ENCODE measurements at places on chromosomes 1 and 21. TPM values are rescaled to one million over a fixed set of nuclear protein-coding genes. Genes with fewer than 3 reads are reported as not detected.

DNA sequence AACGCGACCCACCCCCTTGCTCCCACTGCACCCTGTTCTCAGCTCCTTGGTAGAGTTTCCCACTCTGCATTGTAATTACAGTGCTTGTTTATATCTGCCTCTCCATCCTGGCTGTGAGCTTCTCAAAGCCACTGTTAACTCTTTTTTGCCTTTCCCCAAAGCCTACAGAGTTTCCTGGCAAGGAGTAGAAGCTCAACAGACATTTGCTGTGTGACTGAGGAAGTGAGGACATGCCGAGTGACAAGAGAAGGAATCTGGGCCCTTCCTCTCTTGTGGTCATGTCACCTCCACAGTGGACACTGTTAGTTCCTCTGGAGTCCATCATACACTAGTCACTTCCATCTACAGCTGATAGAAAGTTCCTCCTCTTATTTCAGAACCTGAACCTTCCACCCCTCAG, 6.1 kb upstream of the IGSF8 start:
- no peak for DNase-seq

DNA sequence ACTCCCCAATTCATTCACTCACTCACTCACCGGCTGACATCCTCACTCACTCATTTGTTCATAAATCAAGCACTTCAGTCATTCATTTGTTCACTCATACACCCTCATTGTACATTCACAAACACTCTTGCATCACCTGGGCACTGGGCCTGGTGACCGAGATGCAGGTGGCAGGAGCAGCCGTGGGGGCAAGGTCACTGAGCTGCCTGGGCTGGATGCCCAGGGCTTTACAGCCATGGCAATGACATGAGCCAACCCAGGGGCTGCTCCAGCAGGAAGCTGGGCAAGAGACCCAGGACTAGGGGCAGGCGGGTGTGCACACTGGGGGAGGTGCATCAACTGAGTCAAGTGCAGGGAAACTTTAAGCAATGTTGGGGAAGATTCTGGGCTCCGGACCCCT, 113.6 kb upstream of the IGSF21 start:
- no peak for DNase-seq

DNA sequence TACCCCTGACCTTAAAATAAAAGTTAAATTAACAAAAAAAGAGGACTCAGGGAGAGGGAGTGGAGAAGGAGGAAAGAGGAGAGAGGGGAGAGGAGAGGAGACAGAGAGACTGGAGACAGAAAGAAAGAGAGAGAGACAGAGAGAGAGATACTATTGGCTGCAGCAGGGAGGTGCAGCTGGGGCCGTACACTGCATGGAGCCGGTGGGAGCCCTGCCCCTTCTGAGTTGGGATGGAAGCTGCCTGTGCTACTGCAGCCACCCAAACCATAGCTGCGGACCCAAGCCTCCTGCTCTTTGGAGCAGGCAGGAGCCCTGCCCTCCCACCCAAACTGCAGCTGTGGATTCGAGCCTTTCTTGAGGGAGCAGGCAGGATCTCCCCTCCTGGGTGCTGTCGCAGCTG, 32.7 kb upstream of the HP1BP3 start:
- DNase-seq: peak; percentile 24

GRCh38 chr1:27392096-27392777, at the start of gene GPR3:
GPR3 (plus strand) TSS chr1:27392622; CDS start chr1:27393799, 1,177 bp downstream.
- peak; percentile 99 for DNase-seq

Gene FLG
- total RNA-seq: not detected

DNA sequence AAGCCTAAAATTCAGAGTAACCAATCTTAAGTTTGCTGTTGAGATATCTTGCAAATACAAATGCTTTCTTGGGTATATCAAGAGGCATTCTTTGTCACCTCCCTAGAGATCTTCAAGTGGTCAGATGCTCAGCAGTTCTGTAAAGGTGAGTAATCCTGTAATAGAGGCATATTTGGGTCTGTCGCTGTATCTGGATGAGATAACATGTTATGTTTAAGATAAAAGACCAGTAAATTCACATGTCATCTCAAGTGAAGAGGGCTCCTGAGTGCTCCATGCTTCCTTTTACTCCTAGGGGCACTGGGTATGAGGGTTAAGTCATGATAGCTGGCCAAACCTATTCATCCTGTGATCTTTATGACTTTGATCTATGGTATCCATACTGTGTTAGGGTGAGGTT, 7.5 kb downstream of the CR2 start:
- no peak for DNase-seq

Gene OR14K1
- total RNA-seq: not detected

Gene THEM5
- not detected for total RNA-seq

- DNase-seq: no peak
These were observed 23.1 kb upstream of the TNFRSF1B start for GRCh38 chr1:12143631-12144155.

DNA sequence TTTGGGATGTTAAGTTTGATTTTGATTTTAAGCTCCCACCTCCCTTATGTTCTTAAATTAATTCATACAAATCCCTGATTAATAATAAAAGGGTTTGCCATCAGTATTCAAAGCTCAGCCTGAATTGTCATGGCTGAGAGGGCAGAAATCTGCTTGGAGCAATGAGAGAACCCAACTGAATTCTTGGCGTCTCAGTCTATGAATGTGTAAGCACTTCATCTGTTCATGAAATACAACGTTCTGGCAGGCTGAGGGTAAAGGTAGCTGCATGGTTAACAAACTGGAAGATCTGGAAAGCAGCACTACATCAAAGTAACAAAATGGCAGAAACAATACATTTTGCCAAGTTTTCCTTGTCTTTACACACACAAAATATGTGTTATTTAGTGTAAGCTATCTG, 95.3 kb downstream of the ACBD6 start:
- no peak for DNase-seq

GRCh38 chr1:57091642-57092041, 125.8 kb upstream of the C8B start:
- no peak for DNase-seq

Gene MAP3K7CL
- total RNA-seq: not detected

Gene LAMB3
- 0.45 TPM for total RNA-seq

DNA sequence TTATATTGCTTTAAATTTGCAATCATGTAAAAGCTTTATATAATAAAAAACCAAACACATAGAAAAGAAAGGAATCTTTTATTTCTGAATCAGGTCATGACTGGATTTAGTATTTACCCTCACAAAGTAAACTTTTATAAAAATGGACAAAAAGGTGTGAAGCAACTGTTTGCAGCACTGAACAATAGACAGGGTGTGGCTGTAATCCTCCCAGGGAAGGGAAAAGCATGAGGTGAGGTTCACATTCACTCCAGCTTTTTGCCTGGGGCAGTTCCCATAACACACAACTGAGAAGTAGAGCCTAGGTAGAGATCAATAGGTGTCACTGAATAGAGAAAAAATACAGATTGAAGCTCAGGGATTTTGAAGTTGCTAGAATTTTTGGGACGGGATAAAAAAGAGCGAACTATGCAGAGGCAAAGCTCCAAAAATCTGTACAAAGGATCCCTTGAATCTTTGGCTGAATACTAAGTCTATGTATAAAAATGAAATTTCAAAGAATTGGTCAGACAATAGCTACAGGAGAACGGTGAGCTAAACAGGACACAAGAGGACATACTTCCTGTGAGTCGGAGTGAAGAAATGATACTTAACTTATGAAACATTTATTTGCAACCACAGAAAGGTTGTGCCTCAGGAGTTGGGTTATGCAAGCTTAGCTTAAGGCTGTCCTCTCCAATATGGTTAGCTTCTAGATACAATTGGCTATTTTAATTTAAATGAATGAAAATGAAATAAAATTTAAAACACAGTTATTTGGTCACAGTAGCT, 162.0 kb upstream of the ZP4 start:
- no peak for DNase-seq

GRCh38 chr1:151815716-151816327, 10.6 kb upstream of the LINGO4 start:
- no peak for DNase-seq

DNA sequence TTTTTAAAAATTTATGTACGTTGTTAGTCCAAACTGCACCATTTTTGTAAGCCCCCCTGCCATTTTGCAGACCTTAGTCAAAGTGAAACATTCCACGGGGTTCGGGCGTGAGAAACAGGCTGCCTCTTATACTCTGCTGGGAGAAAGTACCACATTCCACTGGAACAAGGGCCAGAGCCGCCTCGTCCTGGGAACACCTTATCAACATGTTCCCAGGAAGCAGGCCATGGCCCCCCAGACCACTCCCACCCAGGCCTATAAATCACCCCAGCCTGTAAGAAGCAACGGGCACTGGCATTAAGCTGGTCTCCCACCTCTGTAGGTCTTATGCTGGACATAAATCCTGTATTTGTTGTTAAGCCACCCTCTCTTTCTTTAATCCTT, 854 bp upstream of the ZRANB2 start:
- no peak for DNase-seq

GRCh38 chr1:248837045-248837780, 811 bp upstream of the ZNF672 start:
- no peak for DNase-seq

Gene SLC30A2
- total RNA-seq: 0.17 TPM

GRCh38 chr21:41243107-41243506, 73.5 kb upstream of the FAM3B start:
- DNase-seq: no peak

GRCh38 chr21:42556960-42557359, 43.3 kb downstream of the SLC37A1 start:
- DNase-seq: no peak

Gene MACO1
- total RNA-seq: 13.6 TPM

- no peak for DNase-seq
These were observed 5.6 kb downstream of the SLAMF8 start for GRCh38 chr1:159832309-159832708.

DNA sequence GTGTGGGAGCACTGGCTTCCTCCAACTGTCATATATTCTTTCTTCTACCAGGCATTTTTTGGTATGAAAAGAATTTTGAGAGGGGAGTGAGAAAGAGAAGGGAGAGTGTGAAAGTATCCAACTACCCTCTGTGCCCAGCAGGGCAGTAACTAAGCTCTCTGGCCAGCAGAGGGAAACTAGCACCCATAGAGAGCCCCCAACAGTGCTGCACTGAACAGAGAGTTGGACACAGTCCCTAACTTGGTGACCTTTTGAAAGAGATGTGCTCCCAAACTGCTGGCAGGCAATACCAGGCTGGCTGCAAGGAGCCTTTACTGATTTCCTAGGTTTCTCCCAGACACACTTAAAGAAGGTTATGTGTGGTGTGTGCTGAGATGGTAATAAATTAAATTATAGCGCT, 118.8 kb upstream of the PBX1 start:
- peak; percentile 35 for DNase-seq

GRCh38 chr1:25765923-25766589, 33.9 kb upstream of the SELENON start:
- no peak for DNase-seq

- no peak for DNase-seq
These were observed 38.4 kb upstream of the CD101 start for GRCh38 chr1:116962987-116963639.

- no peak for DNase-seq
These were observed 175.2 kb upstream of the IVNS1ABP start for GRCh38 chr1:185492089-185492825.

DNA sequence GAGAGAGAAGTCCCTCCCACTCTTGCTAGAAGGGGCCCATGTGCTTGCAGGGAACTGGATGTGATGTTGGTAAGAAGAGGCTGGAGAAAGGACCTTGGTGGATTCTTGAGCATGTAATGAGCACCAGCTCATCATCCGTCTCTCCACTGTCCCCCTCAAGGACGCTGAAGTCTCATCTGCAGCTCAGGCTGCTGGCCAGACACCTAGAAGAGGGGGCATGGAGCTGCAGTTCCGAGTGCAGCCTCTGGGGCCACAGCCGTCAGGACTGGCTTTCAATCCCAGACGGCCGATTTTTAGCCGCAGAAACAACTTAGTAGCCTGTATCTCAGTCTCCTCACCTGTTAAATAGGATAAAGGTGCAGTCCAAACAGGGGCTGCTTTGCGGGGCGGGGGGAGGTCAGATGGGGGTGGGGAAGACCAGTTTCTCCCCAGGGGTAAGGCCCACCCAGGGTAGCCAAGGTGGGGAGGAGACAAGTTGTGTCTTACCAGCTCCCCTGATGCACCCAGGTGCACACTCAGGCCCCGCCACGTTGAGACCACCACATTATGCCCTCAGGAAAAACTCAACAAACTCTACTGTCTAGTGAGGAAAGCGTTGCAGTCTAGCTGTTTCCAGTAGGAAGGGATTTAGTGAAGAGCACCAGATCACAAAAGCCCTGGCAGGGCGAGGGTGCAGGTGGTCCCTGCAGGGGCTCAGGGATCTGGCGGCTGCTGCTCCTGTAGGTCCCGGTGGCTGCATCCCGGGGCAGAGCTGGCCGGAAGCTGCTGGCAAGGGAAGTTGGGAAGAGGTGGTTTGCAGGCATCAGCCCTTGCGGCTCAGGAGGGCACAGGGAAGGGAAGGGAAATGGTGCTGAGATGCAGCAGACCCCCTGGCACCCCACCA, 29.5 kb downstream of the LDLRAP1 start:
- peak; percentile 92 for DNase-seq

- no peak for DNase-seq
These were observed 6.2 kb downstream of the PRMT2 start for GRCh38 chr21:46641656-46642055.

Gene ZNF683
- not detected for total RNA-seq

DNA sequence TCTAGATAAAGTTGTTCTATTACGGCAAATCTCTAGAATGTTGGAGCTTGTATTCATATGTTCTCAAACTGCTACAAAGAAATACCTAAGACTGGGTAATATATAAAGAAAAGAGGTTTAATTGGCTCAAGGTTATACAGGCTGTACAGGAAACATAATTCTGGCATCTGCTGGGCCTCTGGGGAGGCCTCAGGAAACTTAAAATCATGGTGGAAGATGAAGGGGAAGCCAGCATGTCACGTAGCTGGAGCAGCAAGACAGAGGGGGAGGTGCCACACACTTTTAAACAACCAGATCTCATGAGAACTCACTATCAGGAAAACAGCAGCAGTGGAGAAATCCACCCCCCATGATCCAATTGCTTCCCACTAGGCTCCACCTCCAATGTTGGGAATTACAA, 390.4 kb upstream of the ADGRL4 start:
- no peak for DNase-seq

GRCh38 chr21:35096959-35097358, 47.9 kb upstream of the RUNX1 start:
- no peak for DNase-seq

GRCh38 chr1:25906644-25907300, 553 bp upstream of the STMN1 start:
- peak; percentile 67 for DNase-seq

DNA sequence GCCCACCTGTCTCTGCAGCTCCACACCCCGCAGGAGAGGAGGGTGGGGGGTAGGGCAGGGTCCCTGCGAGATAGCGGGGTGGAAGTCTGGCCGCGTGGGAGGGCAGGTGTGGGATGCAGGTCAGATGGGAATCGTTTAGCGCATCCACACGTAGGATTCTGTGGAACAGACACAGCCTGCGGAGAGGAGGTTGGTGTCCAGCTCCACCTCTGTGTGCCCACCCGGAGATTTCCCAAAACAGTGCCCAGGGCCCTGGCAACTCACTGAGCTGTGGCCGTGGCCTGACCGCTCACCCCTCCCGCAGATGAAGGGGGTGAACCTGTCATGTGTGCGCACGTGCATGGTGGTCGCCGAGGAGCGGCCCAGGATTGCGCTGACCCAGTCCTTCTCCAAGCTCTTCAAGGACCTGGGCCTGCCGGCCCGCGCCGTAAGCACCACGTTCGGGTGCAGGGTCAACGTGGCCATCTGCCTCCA, 46.9 kb downstream of the S100B start:
- DNase-seq: peak; percentile 51

Measured in H7 (cell line).